Activated CD8-positive, alpha-beta memory T cell treated with anti-CD3 and anti-CD28 coated beads, Interleukin-2, amount 10 ng/mL, durations not matched to agents 7 days and 5 days (primary cell): ENCODE measurements at places on chromosomes 1 and 21. TPM values are rescaled to one million over a fixed set of nuclear protein-coding genes. Genes with fewer than 3 reads are reported as not detected.
A peak's percentile ranks its signal among the peaks of the same experiment; 100 is the strongest.

- H3K27ac ChIP-seq = no peak overlapping the region
- DNase-seq = no peak
- no peak overlapping the region for H3K4me3 ChIP-seq
- H3K4me1 ChIP-seq = no peaks in the 10 kb centered on the region
- no peaks in the 10 kb centered on the region for H3K36me3 ChIP-seq
These were observed 42.0 kb downstream of the PROX1 start for GRCh38 chr1:214029796-214030195.

Gene UBXN10
- total RNA-seq = 0.23 TPM

- H3K36me3 ChIP-seq = no peaks in the 10 kb centered on the region
- H3K27ac ChIP-seq = no peak overlapping the region
- no peaks in the 10 kb centered on the region for H3K4me1 ChIP-seq
- no peak overlapping the region for H3K4me3 ChIP-seq
- no peak for DNase-seq
These were observed 172.2 kb downstream of the TBX15 start for GRCh38 chr1:118815909-118816308.

GRCh38 chr1:152546704-152547103 is 19.9 kb downstream of the LCE3E start:
- no peak overlapping the region for H3K27ac ChIP-seq
- peaks cover 4% of the 10 kb centered on the region for H3K27me3 ChIP-seq
- no peaks in the 10 kb centered on the region for H3K4me1 ChIP-seq
- no peak for DNase-seq

- no peaks in the 10 kb centered on the region for H3K27me3 ChIP-seq
- H3K4me3 ChIP-seq = no peak overlapping the region
- H3K4me1 ChIP-seq = peaks cover 4% of the 10 kb centered on the region
These were observed 95.7 kb downstream of the ATP6V1G3 start for GRCh38 chr1:198444792-198445191.

- H3K27ac ChIP-seq = no peak overlapping the region
- no peaks in the 10 kb centered on the region for H3K4me1 ChIP-seq
- no peaks in the 10 kb centered on the region for H3K27me3 ChIP-seq
- no peaks in the 10 kb centered on the region for H3K36me3 ChIP-seq
These were observed 672.4 kb upstream of the ADAMTS5 start for GRCh38 chr21:27639286-27639685.

GRCh38 chr1:67294836-67295617 is 12.6 kb upstream of the IL12RB2 start:
- no peak overlapping the region for H3K4me3 ChIP-seq
- peak overlapping the region; percentile 75 for H3K27ac ChIP-seq
- no peak for DNase-seq

Gene RHOU
- total RNA-seq = 0.61 TPM

DNA sequence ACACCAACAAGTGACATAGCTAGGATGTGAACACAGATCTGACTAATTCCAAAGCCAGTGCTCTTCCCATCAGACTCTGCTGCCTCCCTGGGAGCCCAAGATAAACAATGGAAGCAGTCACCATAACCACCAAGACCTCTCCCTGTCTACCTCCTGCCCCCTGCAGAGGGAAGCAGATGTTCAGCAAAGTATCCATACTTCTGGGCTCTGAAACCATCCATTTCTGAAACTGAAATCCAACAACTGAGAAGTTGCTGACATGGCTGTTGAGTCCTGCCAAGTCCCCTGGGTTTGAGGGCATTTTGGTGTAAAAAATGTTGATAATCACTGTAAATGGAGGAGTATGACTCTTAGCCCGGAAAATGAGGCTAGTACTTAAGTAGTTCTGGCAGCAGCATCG is 102.1 kb downstream of the TYW3 start:
- H3K27ac ChIP-seq = no peak overlapping the region
- no peak for DNase-seq
- H3K27me3 ChIP-seq = no peaks in the 10 kb centered on the region
- no peak overlapping the region for H3K4me3 ChIP-seq

DNA sequence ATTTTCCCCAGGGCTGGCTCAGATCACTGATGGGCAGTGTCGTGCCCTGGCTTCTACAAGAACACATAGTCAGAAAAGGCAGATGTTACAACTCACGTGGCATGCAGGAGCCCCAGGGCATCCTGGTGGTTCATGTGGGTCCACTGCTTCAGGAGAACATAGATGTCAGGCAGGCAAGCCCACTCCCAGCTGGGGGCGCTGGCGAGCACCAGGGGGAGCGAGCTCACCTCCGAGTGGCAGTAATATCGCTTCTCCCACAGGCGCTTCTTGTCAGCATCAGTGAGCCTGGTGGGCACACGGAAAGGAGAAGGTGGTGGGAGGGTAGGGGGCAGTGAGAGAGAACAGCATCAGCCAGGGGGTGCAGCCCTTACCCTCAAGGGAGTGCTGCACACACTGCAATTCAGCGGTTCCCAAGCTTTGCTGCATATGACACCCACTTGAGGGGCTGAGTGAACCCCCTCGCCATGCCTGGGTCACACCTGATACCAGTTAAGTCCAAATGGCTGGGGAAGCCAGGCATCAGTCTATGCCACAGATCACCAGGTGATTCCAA is 34.3 kb upstream of the PPP1R15B start:
- peak; percentile 73 for DNase-seq
- no peak overlapping the region for H3K27ac ChIP-seq
- H3K4me3 ChIP-seq = no peak overlapping the region
- peaks cover 32% of the 10 kb centered on the region for H3K4me1 ChIP-seq

Gene SFN
- total RNA-seq = 0.73 TPM

DNA sequence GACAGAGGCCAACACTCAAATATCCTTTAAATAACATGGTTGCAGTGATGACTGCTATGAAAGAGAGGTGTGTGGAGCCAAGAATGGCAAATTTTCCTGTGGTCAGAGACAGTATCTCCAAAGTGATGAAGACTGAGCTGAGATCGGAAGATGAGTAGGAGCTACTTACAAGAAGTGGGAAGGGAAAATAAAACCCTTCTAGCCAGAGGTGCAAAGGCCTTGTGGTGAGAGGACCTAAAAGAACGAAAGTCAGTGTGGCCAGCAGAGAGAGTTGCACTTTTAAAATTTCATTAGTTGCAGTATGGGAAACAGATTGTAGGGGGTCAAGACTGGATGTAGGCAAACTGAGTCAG is 17.8 kb downstream of the SLAMF7 start:
- DNase-seq = no peak
- H3K27me3 ChIP-seq = no peaks in the 10 kb centered on the region
- H3K36me3 ChIP-seq = peaks cover 48% of the 10 kb centered on the region
- peak overlapping the region; percentile 94 for H3K27ac ChIP-seq

GRCh38 chr1:201561601-201562000 is 22.7 kb downstream of the NAV1 start:
- no peak overlapping the region for H3K4me3 ChIP-seq
- no peaks in the 10 kb centered on the region for H3K36me3 ChIP-seq
- no peaks in the 10 kb centered on the region for H3K27me3 ChIP-seq
- H3K4me1 ChIP-seq = peaks cover 3% of the 10 kb centered on the region

DNA sequence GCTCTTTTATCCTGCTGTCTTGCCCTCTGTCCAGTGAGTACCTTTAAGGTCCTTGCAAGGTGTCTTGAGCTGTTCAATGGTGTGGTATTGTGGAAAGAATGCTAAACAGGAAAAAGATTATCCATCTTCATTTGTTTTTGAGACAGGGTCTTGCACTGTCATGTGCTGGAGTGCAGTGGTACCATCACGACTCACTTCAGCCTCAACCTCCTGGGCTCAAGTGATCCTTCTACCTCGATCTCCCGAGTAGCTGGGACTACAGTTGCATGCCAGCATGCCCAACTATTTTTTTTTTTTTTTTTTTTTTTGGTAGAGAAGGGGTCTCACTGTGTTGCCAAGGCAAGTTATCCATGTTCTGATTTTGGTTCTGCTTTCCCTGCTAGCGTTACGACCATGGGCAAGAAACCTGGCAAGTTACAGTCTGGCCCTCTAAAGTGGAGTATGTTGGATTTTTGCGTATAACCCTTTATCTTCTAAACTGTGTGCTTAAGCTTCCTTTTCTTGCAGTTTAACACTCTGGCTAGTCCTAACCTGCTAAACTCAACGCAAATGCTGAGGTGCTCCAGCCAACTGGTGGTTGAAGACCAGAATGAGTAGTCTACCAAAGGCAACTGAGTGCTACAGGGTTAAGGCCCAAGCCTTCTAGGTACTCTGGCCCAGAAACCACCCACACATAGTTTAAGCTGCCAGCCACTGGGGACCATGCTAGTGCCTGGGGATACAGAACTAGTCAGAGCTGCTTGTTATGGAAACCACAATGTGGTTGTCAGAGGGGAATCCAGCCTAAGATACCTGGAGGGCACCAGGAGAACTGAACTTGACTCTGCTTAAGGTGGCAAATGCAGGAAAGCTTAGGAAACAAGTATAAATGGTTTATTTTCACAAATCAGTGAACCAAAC is 7.9 kb downstream of the RPL11 start:
- peaks cover 51% of the 10 kb centered on the region for H3K4me1 ChIP-seq
- no peak overlapping the region for H3K4me3 ChIP-seq
- peaks cover 68% of the 10 kb centered on the region for H3K36me3 ChIP-seq
- peak; percentile 46 for DNase-seq
- H3K27ac ChIP-seq = peak overlapping the region; percentile 8

DNA sequence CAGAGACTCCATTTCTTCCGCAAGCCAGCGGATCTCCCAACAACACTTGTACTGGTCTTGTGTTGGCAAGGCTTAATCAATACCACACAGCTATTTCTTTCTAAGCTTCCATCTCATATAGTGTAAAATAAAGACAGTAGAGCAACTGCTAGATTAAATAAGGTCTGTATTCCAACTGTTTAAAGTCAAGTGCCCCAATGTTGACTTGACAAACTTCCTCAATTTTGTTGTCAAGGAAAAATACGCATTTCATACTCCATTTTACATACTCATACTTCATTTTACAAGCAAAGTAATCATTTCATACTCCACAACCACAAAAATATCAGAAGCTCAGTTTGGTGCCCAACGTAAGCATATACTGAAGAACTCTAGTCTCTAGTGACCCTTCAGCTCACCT is 143.0 kb downstream of the RERE start:
- no peak for DNase-seq
- no peaks in the 10 kb centered on the region for H3K27me3 ChIP-seq
- H3K36me3 ChIP-seq = peaks cover 3% of the 10 kb centered on the region
- peaks cover 24% of the 10 kb centered on the region for H3K4me1 ChIP-seq

DNA sequence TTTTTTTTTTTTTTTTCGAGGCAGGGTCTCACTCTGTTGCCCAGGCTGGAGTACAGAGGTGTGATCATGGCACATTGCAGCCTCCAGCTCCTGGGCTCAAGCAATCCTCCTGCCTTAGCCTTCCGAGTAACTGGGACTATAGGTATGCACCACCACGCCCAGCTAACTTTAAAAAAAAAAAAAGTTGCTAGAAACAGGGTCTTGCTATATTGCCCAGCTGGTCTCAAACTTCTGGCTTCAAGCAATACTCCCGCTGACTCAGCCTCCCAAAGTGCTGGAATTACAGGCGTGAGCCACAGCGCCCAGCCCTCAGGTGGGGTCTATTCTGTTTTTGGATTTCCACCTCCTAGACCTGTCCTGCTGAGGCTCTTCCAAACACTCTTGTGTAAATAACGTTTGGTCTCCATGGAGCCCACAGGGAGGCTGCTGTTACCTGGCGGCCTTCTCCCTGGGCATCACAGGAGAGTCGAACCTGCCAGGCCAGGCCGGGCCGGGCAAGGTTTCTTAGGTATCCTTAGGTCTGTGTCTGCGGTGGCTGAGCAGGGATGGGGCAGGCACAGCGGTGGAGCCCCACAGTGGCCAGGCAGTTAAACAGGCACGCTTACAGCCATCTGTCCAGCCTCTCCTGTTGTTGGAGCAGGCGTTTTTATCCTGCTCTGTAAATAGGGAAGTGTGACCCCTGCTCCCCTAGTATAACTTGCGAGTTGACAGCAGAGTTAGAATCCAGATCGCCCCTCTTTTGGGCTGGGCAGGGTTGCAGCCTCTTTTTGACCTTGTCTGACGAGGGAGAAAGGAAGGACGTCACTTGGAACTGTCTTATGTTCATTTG is 18.8 kb downstream of the PLEKHM2 start:
- no peak overlapping the region for H3K4me3 ChIP-seq
- H3K27ac ChIP-seq = no peak overlapping the region
- no peak for DNase-seq
- no peaks in the 10 kb centered on the region for H3K27me3 ChIP-seq
- peaks cover 14% of the 10 kb centered on the region for H3K36me3 ChIP-seq

Gene PRAMEF1
- not detected for total RNA-seq

Gene DCDC2B
- 0.16 TPM for total RNA-seq

Gene PAQR7
- 2.2 TPM for total RNA-seq

- peaks cover 68% of the 10 kb centered on the region for H3K4me1 ChIP-seq
- DNase-seq = no peak
- H3K4me3 ChIP-seq = no peak overlapping the region
- peaks cover 60% of the 10 kb centered on the region for H3K36me3 ChIP-seq
- no peaks in the 10 kb centered on the region for H3K27me3 ChIP-seq
These were observed 12.4 kb downstream of the CDC42 start for GRCh38 chr1:22064751-22065402.

- H3K4me3 ChIP-seq = peak overlapping the region; percentile 86
- H3K36me3 ChIP-seq = peaks cover 13% of the 10 kb centered on the region
- H3K27me3 ChIP-seq = no peaks in the 10 kb centered on the region
- DNase-seq = peak; percentile 83
- peak overlapping the region; percentile 91 for H3K27ac ChIP-seq
These were observed 29.1 kb upstream of the A3GALT2 start for GRCh38 chr1:33349778-33350610.

- DNase-seq = peak; percentile 96
- H3K4me3 ChIP-seq = peak overlapping the region; percentile 57
- peak overlapping the region; percentile 96 for H3K27ac ChIP-seq
- peaks cover 17% of the 10 kb centered on the region for H3K36me3 ChIP-seq
These were observed 7.7 kb downstream of the CNIH3 start for GRCh38 chr1:224623743-224624333.

Gene OVAAL
- total RNA-seq = not detected

DNA sequence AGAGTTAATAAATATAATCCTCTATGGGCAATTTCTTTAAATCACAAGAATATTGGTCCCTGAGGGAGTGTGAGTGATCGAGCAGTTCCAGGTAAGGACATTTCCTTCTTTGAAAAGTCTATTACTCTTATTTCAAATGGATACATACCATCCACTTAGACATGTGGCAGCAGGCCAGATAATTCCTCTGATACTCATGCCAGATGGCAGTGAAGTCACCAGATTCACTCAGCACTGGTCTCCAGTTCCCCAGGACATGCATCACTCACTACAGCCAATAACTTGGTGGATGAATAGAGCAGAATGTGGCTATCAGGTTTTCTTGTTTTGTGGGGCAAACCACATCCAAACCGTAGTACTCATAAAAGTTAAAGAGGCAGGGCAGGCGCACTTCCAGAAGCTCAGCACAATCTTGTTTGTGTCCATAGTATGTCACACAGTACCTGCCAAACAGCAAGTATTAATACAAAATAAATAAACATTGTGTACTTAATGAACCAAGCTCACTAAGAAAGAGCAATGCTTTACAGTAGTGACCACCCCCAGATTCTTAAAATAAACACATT is 74.2 kb upstream of the CD53 start:
- peaks cover 3% of the 10 kb centered on the region for H3K27me3 ChIP-seq
- H3K27ac ChIP-seq = no peak overlapping the region
- DNase-seq = no peak
- peaks cover 3% of the 10 kb centered on the region for H3K36me3 ChIP-seq
- H3K4me1 ChIP-seq = peaks cover 2% of the 10 kb centered on the region
